Cortex of kidney (tissue), 1 donor: ENCODE measurements at places on chromosomes 1 and 21.

- DNase-seq, result no peak
These were observed 72.3 kb upstream of the ACTRT2 start for GRCh38 chr1:2948751-2949680.

GRCh38 chr21:41560661-41561158 is 52.8 kb upstream of the TMPRSS2 start:
- DNase-seq, result no peak

DNA sequence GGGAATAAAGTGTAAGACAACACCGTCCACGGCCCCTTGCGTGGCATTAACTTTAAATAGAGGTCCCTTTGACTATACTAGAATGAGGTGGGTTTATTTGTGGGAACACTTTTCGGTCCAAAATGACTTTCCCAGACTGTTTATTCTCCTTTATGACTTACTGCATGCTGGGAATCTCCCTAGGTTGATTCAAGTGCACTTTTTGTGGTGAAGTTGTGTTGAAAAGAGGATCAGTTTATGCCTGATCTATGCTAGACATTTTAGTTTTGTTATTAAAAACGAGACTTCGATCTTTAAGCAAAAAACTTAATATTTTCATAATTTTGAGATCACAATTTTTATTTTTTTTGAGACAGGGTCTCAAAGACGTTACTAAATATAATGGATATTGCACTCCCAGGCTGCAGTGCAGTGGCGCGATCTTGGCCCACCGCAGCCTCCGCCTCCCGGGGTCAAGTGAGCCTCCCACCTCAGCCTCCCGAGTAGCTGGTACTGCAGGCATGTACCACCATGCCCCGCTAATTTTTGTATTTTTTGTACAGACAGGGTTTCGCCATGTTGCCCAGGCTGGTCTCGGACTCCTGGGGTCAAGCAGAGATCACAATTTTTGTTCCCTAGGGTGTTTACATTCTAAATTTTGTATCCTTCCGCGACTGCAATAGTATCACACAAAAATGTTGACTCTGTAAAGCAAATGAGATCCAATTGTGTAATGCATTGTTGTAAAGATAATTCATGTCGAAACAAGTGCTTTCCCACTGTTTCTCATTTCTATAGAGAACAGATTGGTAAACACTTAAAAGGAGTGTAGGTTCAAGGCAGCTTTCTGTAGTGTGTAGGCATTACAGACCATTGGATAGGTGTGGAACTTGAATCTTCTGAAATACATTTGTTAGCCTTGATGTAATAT is 1.6 kb downstream of the CDC42 start:
- no peak for DNase-seq

DNA sequence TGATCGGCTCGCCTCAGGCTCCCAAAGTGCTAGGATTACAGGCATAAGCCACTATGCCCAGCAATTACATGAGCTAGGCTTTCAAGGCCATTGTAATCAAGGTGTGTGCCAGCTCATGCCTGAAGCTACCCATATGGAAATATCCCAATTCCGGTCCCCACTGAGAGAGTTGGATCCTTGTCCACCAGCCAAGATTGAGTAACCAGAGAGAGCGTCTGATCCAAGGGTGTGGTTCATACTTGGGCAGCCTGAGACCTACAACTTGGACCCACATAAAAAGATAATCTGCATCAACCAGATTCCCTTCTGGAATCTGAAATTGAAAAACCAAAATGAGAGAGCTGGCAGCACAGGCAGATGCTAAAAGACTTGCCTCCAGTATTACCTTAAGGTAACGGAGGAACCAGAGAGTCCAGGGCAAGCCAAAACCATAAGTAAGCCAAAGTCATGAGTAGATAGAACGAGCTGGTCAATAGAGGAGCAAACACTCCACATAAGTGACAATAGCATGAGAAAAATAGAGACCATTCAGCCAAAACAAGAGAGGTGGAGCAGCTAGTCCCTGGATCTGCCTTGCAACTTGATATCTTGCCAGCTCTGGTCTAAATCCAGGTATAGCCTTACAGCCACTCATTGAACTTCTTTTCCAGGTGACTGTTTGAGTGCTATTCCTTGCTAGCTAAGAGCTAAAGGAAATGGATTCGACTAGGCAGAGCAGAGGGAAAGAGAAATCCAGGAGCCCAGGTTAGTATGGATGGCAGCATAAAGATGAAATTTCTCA is 63.8 kb upstream of the ATP1A1 start:
- DNase-seq, result no peak

GRCh38 chr1:54017979-54018378 is at the start of gene LDLRAD1:
LDLRAD1 (minus strand) TSS chr1:54018186; CDS start chr1:54018112, 74 bp downstream.
- DNase-seq, result no peak

DNA sequence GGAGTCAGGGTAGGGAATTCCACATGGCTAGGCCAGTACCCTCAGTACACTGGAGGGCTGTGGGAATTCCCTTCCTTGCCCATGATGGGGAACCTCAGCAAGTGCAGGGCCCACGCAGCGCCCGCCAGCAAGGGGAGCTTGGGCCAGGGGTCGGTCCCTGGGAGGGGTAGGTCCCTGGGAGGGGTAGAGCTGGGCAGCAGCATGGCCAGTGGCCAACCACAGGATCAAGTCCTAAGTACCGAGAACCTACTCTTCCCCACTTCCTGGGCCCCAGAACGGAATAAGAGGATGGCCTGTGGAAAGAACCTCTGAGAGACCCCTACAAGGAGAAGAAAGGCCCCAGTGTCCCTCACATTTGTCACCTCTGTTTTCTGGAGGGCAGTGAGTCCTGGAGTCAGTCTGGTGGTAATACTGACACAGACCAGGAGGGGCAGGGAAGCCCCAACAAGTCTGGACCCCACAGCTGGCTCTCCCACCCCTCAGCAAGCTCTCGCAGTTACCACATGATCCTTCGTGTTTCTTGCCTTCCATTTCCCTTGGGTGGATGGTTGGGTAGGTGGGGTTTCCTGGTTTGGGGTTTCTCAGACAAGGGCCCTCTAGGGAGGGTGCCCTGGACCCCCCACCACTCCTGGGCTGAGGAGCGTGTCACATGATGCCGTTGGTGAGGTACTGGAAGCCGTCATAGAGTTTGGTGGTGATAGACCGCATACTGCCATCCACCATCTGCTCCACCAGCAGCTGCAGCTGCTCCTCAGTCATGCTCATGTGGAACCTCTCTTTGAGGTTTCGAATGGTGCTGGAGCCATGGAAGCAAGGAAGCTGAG is 10.3 kb downstream of the ZNF687 start:
- DNase-seq, result no peak

- DNase-seq, result no peak
These were observed 44.9 kb upstream of the PCBP3 start for GRCh38 chr21:45598666-45599065.

- DNase-seq, result no peak
These were observed 20.4 kb downstream of the CEP85 start for GRCh38 chr1:26254404-26254803.

GRCh38 chr1:9128166-9128519 is 759 bp downstream of the GPR157 start:
- no peak for DNase-seq

GRCh38 chr1:230744382-230744781 is 2.8 kb upstream of the CAPN9 start:
- no peak for DNase-seq
